ENCODE measurements at places on chromosomes 6 and 20. TPM values are rescaled to one million over a fixed set of nuclear protein-coding genes. Genes with fewer than 3 reads are reported as not detected.
A peak's percentile ranks its signal among the peaks of the same experiment; 100 is the strongest.

GRCh38 chr20:39799366-39799965 is 837.3 kb downstream of the DHX35 start:
- DNase-seq: no peak

- DNase-seq: no peak
These were observed 68.9 kb upstream of the SCGN start for GRCh38 chr6:25583099-25583498.

DNA sequence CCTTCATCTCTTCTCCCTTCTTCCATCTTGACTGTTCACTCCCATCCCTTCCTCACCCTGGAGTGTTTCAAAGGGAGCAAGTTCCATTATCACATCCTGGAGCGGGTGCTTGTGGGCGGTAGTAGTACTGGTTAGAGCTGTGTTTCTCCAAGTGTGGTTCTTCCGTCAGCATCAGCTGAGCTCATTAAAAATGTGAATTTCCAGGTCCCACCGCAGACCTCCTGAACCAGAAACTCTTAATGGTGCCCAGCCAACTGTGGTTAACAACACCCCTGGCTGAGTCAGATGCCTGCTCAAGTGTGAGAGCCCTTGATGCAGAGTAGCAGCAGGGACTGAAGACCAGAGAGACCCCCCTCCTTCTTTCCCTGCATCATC is 24.4 kb downstream of the ANGPT4 start:
- DNase-seq: no peak

GRCh38 chr20:12372557-12372956 is 454.9 kb downstream of the BTBD3 start:
- DNase-seq: no peak

- peak; percentile 93 for DNase-seq
These were observed 44.9 kb downstream of the OR2B2 start for GRCh38 chr6:27867051-27867944.

DNA sequence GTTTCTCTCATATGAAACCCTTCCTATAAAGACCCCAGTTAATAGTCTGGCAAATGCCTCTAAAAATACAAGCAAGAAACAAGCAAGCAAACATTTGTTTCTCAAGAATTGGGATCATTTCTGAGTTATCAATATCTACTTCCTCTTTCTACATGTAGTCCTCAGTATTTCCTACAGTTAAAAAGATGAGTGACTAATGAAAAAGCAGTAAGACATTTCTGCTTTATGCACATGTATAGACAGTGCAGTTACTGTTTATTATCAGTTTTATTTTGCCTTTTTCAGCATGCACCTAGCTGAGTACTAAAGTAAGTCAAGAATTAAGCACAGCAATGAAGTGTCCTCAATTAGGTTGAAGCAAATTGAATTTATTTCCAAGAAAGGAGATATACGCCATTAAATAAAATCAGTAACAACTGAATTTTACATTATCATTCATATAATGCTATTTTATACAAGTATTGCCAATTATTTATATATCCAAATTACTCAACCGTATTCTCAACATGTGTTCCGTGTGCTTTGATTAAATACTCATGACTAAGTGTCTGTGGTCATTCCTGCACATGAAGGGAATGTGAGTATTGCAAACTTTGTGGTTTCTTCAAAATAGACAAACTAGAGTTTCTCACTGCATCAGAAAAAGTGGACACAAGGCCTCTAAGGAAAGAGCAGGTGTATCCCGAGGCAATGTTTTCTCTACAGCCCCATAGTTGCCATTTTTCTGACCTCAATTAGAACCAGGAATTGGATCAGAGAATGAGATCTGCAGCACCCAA is 159.3 kb upstream of the MARCKS start:
- DNase-seq: no peak

Gene JPH2
- polyA plus RNA-seq: 0.17 TPM

Gene MANEA
- polyA plus RNA-seq: 16.5 TPM

Gene DUSP15
- not detected for polyA plus RNA-seq
